ENCODE measurements at places on chromosomes 1 and 21.

- DNase-seq: peak; percentile 61
Observed at GRCh38 chr1:169680377-169681019, 30.9 kb downstream of the SELL start.

DNA sequence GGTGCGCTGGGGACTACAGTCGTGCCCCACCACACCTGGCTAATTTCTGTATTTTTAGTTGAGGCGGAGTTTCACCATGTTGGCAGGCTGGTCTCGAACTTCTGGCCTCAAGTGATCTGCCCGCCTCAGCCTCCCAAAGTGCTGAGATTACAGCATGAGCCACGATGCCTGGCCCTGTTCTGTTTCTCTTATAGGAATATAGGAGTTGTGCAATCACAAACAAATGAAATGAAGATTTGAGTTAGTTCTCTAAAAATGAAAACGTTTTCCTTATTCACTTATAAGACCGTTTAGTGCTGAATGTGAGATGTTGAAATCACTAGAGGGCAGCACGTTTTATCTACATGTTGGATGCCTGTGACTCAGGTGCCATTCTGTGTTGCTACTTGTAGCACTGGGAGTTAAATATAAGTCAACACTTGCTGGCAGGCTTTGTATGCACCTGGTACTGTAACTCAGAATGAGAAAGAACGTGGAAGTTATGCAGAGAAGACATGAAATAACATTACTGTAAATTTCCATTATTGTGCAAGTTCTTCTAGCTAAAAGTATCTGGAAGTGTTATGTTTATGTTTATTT, 45.8 kb downstream of the MIGA1 start:
- no peak for DNase-seq

DNA sequence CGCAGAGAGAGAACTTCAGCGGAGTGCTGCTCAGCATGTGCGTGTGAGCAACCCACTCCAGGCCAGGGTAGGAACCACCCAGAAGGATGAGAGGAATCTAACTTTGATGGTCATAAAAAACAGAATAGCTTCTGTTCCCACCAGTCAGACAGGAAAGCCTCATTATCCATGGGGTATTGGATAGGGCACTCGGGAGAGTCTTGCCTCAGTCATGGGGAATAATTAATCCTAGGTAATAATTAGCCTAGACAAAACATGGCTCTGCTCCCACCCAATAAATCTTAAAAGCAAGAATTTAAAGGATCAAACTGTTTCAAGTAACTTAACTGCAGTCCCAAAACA, 35.3 kb downstream of the LDLRAD1 start:
- no peak for DNase-seq

GRCh38 chr1:67544921-67545320, 114.7 kb upstream of the SERBP1 start:
- no peak for DNase-seq

DNA sequence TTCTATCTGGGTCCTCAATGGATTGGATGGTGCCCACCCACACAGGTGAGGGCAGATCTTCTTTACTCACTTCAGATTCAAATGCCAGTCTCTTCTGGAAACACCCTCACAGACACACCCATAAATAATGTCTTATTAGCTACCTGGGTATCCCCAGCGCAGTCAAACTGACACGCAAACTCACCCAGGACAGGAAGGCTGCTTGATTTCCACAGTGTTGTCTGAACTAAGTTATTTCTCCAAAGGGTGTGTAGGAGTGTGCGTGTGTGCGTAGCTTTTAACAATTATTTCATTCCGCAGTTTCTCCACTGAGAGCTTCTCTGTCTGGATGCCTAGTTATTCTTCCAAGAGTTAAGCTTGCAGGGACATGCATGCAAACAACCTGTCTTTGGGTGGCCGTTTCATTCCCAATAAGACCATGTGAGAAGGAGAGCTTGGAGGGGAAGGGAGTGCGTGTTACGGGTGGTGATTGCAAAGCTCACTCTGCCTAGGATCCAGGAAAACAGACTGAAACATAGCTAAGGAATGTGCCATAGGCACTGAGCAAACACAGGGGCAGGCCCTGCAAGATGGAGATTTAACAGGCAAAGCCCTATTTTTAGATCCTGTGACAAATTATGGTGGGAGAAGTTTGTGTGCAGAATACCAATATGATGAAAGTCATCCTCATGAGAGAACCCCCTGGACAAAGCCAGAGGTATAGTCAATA, 269.7 kb downstream of the DYRK1A start:
- no peak for DNase-seq

GRCh38 chr1:230125640-230126528, 58.8 kb downstream of the GALNT2 start:
- no peak for DNase-seq

Measured in stimulated activated CD4-positive, alpha-beta T cell treated with anti-CD3 and anti-CD28 coated beads, Interleukin-4, amount 100 ng/mL, for 1 hour (primary cell).